ENCODE measurements at places on chromosomes 7 and 10.

- no peak for DNase-seq
These were observed 40.7 kb upstream of the GJD4 start for GRCh38 chr10:35564341-35564968.

GRCh38 chr7:2717293-2718261, 29.6 kb downstream of the AMZ1 start:
- no peak for DNase-seq

DNA sequence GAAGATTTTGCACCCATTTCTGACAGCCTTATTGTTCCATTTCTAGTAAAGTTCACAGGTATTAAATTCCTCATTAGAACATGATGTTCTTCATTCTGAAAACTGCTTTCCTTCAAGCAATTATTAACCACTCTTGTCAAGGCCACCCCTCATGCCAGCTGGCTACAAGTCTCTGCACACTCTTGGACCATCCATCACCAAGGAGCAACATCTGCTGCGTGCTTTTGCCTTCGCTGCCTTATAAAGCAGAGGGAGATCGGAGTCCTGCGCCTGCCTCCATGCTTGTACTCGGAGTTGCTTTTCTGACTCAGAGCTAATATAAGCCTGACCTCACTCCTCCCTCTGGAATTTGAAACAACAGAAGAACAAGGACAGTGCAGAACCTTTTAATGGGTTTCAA, 529.9 kb upstream of the DPP6 start:
- DNase-seq, result no peak

GRCh38 chr10:59623133-59624121, 86.2 kb downstream of the SLC16A9 start:
- no peak for DNase-seq

- DNase-seq, result no peak
These were observed 193.1 kb downstream of the FGFR2 start for GRCh38 chr10:121405096-121405495.

DNA sequence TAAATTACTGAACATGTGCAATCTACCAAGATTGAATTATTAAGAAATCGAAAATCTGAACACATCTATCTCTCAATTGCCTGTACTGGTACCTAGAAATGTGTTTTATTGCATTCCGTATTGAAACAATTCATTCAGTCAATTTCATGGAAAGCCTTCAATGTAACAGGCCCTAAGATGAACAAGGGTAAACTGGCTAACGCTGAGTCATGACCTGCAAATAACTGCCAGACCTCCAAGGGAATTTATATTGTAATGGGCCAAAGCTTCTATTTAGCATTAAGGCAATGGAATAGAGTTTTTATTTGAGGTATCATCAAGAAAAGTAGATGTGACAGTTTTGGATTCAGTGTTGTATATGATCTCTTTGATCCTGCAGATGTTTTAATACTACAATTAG, 49.9 kb upstream of the CD36 start:
- no peak for DNase-seq

GRCh38 chr10:125599194-125599593, 83.8 kb downstream of the TEX36 start:
- no peak for DNase-seq

DNA sequence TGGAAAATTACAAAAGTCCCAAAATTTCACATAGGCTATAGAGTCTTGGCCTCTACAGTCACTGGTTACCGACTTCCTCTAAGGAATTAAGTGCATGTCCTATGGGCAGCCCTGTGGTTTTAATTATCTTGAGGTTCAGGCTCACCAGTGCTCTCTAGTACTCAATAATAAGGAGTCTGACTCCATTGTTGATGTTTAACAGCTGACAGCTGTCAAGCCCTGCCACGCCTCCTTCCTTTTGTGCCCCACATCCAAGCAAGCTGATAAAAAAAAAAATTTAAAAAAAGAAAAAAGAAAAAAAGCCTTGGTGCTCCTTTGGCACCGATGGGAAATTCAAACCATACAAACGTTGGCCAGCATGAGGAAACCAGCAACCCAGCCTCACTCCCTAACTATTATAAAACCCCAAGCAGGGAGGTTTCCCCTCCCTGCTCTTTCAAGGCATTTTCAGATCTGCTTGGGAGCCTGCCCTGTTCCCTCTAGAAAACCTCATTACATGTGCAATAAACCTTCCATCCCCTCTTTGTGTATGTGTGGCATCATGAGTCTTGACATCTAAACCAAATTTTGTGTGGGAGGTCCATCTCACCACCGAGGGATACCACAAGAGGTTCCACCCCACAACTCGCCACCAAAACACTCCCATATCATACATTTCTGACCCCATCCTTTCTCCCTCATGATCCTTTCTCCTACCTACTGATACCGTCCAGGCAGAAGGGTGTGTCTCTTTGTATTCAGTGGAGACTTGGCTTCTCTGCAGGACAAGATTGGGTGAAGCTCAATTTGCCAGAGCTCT, 70.9 kb upstream of the CCDC71L start:
- DNase-seq, result no peak

DNA sequence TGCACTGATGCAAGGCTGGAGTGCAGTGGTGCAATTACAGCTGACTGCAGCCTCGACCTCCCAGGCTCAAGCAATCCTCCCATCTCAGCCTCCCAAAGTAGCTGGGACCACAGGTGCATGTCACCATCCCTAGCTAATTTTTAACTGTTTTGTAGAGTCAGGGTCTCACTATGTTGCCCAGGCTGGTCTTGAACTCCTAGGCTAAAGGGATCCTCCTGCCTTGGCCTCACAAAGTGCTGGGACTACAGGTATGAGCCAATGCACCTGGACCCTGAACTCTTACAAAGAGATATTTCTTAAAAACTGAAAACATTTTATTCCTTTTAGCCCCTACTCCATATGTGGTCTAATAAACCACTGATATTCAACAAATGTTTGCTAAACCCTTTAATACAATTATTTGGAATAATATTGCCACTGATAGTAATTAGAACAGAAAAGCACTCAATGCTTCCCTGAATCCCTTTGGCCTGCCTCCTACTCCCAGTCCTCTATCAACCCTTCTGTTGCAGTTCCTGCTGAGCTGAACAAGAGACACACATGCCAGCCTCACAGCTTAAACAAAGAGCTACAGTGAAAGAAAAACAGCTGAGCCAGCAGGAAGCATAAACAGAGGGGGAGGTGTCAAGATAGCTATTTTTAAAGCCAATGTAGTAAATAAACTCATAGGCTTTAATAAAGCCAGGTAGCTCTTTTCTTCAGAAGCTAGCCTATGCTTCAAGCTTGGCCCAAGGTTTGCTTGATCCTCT, 7.0 kb upstream of the GNAI1 start:
- no peak for DNase-seq

GRCh38 chr10:1738950-1739349, 1.6 kb upstream of the ADARB2 start:
- no peak for DNase-seq
